Hypothalamus (tissue), 51 donors: ENCODE measurements at places on chromosomes 2 and 18.

GRCh38 chr18:44246001-44246400 lies 434.7 kb upstream of the SETBP1 start:
- no peak for DNase-seq

GRCh38 chr2:105112345-105112744 lies 74.5 kb downstream of the MRPS9 start:
- DNase-seq, result no peak

- no peak for DNase-seq
Observed at GRCh38 chr18:42028247-42028832, 73.3 kb downstream of the PIK3C3 start.

DNA sequence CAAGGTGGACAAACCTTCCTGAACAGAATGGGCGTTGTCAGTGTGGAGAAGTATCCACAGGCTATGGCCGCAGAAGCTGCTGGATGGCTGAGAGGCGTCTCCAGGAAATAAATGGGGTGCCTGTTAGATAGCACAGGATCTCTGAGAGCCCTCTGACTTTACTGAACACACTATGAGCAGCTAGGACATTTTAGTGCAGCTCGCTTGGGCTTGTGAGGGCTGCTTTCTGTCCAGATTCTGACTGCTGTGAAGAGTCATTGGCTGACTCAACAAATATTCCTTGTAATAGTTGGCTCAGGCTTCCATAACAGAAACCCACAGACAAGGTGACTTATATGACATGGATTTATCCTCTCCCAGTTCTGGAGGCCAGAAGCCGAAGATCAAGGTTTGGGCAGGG lies 100.2 kb upstream of the SNTG2 start:
- no peak for DNase-seq

GRCh38 chr18:27581296-27581904 lies 396.3 kb upstream of the CHST9 start:
- no peak for DNase-seq

- DNase-seq, result no peak
Observed at GRCh38 chr2:238523158-238524110, 96.7 kb downstream of the ASB1 start.

DNA sequence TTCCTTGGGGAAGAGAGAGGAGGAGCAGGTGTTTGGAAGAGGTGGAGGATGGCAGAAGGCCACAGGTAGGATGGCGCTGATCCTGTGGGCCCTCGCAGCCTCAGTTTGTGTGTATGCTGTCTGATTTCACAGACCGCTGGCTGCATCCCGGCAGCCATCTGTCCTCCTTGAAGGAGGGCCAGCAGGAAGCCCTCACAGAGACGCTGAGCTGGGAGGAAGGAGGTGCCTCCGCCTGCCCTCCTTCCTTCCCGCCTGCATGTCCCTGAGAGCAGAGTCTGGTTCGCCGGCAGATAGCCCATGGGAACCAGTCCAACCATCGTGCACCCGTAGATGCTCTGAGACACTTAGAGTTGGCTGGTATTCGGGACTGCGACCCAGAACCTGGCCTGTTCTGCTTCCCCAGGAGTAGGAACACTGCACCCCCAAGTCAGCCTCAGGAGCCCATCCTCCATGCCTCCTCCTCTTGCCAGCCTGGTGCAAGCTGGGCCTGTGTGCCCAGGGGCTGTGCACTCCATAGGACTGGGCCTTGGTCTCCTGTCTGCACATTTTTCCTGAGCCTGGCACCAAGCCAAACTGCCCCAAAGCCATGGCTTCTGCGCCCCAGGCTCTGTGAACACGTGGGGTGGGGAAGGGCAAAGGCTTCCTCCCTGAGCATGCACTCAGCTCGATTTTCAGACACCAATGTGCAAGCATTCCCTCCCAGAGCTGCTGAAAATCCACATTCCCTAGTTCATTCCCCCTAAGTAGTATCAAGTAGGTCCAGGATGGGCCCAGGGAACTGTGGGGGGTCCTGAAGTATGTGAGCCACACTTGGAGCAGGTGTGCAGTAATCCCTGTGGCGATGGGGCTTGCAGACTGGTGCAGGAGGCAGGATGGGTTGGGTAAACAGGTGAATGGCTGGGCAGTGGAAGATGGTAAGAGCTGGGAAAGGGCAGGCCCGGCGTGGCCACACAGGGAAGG lies 115.6 kb downstream of the SEPTIN10 start:
- no peak for DNase-seq

GRCh38 chr2:26330604-26331003 lies 15.3 kb upstream of the SELENOI start:
- DNase-seq, result no peak

DNA sequence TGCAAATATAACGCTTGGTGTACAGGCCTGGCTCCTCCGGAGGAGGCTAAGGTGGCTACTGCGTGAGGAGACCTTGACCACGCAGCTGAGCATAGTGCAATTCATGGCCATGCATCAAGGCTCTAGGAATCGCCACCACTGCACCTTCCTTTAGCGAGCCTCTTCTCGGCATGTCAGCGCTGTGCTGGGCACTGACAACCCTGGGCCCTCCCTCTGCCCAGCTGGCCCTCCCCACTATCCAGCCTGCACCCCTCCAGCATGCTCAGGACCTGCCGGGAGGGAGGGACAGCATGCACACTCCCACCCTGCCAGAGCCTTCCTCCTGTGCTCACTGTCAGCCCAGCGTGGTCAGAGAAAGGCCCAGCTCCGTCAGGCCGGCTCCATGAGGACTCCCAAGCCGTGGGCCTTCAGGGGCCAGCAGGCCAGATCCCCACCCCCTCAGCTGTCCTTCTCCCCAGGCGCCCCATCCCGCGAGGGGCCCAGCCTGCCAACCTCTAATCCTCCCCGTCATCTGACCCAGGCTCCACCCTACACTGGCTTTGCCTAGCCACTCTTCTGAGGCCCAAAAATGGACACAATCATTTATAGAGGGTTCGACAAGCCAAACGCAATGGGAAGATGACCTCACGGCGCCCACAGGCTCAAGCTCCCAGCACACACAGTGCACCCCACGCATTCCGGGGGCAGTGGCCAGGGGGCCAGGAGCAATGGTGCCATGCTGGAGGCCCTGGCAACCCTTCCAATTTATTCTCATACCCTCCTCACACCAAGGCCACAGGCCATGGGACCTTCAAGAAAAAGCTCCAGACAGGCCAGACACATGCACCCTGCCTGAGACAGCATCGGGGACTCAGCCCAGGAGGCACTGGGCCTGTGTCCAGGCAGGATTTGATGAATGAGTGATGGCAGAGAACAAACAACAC lies 3.5 kb downstream of the BIN1 start:
- DNase-seq, result no peak

DNA sequence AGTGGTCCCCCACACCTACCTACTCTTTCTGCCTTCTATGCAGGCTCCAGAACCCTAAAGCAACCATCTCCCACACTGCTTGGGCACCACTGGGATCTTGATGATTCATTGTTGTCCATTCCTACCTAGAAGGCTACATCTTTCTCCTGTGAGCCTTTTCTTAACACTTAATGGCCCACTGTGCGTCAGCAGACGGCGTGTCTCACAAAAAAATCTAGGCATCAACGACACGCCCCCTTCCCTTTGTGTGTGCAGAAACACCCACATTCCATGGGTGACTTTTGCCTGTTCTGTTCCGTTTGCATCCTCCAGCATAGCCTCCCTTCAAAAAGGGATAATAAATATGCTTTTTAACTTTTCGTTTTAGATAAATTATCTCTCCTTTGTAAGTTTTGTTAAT lies 99.7 kb upstream of the CYRIA start:
- no peak for DNase-seq

DNA sequence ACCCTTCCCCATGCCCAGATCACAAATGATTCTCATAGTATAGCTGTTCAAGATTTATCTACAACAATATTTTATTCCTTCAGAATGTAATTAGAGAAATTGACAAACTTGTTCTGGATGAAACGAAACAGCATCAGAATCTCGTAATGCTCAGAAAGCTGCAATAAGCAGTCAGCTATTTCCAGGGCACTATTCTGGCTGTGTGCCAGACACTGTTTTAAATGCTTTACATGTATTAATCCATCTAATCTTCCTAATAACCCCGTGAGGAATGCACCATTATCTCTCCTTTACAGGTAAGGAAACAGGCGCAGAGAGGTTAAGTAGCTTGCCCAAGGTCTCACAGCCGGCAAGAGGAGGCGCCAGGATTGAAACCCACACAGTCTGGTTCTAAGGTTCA lies 10.1 kb upstream of the LYPD6B start:
- DNase-seq, result no peak

GRCh38 chr18:54906331-54907185 lies 52.7 kb downstream of the CCDC68 start:
- DNase-seq, result no peak

DNA sequence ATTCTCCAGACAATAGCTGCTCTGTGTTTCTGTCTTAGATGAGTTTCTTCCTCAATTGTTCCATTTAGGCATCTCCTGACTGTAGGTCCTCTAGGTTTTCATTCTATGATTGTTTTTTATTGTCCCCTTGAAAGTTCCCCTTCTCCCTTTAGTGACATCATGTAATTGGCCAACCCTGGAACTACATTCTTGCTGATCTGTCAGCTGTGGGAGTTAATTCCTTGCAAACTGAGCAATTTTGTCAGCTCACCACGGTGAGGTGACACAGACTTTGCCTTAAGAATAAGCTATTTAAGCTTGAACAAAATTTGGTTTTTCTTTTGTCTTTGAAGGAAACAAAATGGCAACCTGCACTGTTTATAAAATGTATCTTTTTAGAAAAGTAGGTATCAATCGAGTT lies 95.9 kb downstream of the TXNL1 start:
- no peak for DNase-seq

DNA sequence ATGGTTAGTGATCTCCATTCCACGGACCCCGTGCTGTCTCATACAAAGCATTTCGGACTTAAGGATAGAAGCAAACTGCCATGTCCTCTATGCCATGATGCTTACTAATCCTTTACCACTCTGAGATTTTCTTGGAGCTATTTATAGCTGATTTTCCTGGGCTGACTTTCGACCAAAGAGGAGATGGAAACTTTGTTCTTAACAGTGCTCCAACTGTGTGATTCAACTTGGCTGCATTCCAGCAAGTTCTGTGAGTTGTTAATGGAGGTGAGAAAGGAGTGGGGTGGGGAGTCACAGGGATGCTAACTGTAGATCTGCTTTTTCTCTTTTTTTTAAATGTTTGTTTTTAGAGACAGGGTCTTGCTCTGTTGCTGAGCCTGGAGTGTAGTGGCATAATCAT lies 45.5 kb upstream of the MSH2 start:
- no peak for DNase-seq

- no peak for DNase-seq
Observed at GRCh38 chr2:96320728-96321622, 4.1 kb upstream of the ITPRIPL1 start.

GRCh38 chr2:109046925-109047508 lies 58.0 kb upstream of the EDAR start:
- no peak for DNase-seq

GRCh38 chr2:218990052-218990451 lies 3.2 kb downstream of the CRYBA2 start:
- DNase-seq, result no peak

- DNase-seq, result no peak
Observed at GRCh38 chr2:8304821-8305766, 376.8 kb upstream of the ID2 start.

DNA sequence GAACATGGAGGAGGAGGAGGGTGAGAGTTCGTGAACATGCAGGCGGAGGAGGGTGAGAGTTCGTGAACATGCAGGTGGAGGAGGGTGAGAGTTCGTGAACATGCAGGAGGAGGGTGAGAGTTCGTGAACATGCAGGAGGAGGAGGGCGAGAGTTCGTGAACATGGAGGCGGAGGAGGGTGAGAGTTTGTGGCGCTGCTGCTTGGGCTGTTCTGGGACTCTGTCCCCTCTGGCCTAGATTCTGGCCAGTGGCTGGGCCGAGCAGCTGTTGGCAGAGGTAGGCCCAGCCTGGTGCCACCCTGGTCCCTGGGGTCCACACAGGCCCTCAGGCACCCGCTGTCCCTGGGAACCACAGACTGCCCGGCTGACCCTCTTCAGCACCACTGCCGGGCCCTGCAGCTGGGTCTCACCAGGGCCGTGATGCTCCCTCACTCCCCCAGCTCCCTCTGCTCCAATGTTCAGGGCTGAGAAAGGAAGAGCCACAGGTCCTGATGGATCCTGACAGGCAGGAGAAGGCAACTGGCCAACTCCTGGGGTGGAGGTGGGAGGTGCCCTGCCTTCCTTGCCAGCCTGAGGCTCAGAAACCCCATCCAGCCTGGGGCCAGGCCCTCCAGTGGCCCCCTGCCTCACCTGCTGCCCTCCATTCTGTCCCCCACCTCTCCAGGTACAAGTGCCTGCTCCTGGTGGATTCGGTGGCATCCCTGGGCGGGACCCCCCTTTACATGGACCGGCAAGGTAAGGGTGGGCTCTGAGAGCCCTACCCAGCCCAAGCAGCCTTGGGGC lies 3.9 kb downstream of the AGXT start:
- DNase-seq, result no peak

- no peak for DNase-seq
Observed at GRCh38 chr2:35503738-35504199, 851.8 kb upstream of the CRIM1 start.

- DNase-seq, result no peak
Observed at GRCh38 chr2:158620656-158621055, 163.9 kb downstream of the PKP4 start.

DNA sequence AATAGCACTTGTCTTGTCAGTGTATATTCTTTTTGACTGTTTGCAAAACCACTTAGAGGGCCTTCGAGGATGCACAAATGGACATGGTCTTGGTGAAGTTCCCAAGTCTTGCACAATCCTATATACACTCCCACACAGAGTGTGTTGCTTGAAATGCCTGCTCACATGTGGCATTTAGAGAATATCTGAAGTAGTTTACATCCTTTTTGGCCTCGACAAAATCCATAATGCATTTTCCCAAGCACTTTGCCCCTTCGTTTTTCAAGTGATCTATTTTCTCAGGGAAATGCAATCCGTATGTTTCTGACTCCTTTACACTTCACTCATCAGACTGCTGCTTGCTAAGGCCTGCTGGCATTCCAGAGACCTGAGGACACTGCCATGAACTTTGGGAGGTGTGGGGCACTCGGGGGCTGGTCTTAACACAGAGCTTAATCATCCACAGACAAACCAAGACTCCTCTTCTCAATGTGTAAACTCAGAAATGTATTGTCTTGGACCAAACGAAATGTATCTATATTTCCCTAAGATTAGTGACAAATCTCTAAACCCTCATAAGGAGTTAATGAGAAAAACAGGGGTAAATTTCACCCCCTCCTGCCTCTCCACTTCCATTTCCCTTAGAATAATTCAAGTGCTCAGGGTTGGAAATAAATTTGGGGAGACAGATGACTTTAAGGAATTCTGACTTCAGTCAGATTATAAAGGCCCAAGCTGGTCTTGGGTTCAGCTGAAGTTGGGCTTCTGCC lies 219.3 kb upstream of the APCDD1 start:
- DNase-seq, result no peak

DNA sequence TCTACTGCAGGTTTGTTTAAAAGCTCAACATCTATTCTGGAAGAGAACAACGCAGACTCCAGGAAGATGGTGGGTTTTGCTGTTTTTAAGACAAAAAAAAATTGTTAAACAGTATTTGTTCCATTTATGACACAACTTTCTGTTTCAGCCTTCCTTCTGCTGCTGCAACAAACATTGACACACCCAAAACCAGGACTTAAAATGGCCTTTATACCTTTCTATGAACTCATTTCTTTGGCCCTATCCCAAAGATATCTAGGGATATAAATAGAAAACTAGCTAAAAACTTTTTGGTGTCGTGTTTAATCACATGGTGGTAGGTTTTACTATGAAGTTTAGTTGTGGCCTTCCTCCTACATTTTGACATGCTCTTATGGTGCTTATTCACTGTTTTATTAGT lies 964 bp upstream of the GALNT3 start:
- DNase-seq, result no peak

- DNase-seq, result no peak
Observed at GRCh38 chr2:29796446-29796845, 124.9 kb downstream of the ALK start.

GRCh38 chr2:233380132-233380895 lies 26.0 kb downstream of the DGKD start:
- no peak for DNase-seq
